ENCODE measurements at places on chromosomes 11 and 22.

DNA sequence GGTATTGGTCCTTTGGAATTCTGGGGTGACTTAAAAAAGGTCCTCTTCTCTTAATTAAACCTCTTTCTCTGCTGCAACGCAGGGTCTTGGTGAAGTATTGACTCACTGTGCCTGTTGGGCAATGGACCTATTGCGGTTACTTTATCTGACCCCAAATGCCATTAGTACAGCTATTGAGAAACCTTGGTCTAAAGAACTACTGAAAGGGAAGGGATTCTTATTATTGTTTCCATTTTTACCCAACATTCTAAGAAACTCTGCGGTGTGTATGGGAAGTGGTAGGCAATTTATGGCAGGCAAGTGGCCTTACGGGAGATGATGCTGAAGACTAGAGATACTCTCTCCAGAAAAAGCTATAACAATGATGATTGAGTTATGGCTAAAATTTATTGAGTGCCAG, 12.5 kb downstream of the SLC6A5 start:
- DNase-seq: no peak

GRCh38 chr11:66810576-66811185, 32.6 kb upstream of the RCE1 start:
- no peak for DNase-seq

GRCh38 chr22:40890881-40891280, 29.0 kb upstream of the DNAJB7 start:
- DNase-seq: no peak

- no peak for DNase-seq
Observed at GRCh38 chr11:42175203-42175602, 715.8 kb upstream of the LRRC4C start.

GRCh38 chr22:24101966-24102365, 79.3 kb upstream of the SUSD2 start:
- DNase-seq: no peak

- DNase-seq: no peak
Observed at GRCh38 chr11:43537833-43538615, 142.5 kb upstream of the HSD17B12 start.

DNA sequence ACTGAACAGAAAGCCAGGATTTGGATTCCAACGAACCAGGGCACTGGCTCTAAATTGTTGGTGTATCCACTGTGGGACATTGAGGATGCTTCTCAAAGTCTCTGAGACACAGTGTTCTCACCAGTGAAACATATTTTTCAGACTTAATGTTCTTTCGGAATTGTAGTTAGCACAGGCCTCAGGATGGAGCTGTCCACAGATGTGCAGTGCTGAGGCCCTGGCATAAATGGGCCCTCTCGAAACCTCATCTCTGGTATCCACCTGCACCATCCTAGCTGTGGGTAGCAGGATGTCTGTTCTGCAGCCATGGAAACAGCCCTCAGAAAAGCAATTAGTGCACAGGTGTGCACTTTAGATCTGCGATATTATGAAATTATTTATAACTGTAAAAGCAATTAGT, 656.8 kb downstream of the TBC1D22A start:
- DNase-seq: no peak

GRCh38 chr11:122809866-122810265, 28.4 kb upstream of the CRTAM start:
- no peak for DNase-seq

- no peak for DNase-seq
Observed at GRCh38 chr11:33310720-33311500, 53.7 kb downstream of the HIPK3 start.

DNA sequence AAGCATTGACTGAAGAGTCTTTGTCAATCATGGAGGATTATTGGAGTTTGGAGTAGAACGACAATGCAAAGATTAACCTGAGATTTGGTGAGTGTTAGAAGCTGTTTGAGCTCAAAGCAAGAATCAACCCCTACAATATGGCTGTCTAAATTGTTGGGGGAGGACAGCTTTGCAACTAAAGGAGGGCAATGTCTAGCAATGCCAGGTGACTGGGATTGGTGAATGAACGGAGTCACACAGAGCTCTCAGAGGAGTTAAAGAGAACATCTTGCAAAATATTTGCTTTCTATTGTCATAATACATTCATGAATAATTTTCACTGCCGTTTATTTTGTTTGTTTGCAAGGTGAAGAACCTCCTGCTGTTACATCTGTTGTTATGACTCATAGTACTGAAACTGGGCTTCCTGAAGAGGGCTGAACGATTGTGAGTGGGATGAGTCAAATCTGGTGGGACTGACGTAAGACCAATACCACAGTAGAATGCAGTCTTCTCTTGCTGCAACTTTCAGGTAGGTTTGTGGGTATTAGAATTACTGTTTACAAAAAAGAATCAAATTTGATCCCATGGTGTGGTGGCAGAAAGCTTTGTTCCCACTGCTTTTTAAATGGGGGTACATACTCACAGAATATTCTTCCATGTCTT, 281.9 kb downstream of the CADM1 start:
- DNase-seq: no peak

DNA sequence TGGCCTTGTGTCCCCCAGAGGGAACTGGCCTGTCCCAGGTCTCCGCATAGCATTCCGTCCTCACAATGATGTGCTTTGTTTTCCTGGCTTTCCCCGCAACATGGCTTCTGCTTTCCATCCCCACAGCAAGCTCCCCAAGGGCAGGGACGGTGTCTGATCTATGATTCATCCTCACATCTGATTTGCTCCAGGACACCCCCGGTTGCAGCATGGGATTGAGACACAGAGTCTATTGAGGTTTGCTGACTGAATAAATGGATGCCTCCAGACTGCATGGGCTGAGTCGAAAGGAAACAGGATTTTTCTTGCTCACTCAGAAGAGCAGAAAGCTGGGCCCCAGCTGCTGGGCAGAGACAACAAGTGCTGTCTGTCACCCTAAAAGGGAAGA, 40.2 kb downstream of the LMO1 start:
- no peak for DNase-seq

DNA sequence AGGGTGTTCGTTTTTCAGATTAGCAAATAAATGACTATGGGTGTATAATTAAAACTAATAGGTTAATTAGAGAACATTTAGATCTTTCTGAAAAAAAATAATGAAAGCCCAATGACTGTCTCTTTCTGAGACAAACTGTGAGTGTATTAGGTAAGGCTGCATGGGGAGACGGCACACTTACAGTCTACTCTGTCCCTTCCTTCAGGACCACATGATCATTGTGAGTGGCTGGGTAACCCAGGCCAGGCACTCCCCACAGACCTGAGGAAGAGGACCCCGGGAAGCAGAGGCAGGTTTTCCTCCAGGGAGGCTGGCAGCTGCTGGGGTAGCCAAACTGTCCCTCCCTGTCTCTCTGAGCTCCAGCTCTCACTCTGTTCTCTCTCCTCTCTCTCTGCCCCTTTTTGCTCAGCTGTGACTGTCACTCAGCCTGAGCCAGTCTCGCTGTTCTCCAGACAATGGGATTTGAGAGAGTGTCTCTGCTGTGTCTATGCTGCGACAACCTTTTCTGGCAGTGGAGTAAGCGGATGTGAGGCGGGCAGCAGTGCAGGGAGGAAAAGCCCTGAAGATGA, 83.1 kb upstream of the NCAM1 start:
- peak; percentile 62 for DNase-seq

DNA sequence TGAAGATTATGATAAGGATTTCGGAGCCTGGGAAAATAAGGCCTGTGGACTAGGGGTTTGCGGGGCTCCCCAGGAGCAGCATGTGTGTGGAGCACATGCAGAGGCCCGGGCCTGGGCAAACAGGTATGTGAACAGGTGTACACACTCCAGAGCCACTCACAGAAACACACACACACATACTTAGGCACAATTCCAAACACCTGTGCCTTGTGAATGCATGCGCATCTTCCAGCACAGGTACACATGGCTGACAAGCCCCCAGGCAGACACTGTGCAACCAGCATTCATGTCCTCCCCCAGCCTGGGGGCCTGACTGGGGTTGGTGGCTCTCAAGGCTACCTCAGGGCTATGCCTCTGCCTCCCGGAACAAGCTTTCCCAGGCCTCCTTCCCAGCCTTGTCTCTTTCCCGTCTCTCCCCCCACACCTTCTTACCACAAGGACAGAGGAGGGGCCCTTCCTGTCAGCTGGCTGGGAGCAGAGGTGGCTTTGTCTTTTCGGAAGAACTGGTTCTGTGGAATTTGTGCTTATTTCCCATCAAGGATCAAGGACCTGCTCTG, 2.6 kb upstream of the P2RY6 start:
- no peak for DNase-seq

DNA sequence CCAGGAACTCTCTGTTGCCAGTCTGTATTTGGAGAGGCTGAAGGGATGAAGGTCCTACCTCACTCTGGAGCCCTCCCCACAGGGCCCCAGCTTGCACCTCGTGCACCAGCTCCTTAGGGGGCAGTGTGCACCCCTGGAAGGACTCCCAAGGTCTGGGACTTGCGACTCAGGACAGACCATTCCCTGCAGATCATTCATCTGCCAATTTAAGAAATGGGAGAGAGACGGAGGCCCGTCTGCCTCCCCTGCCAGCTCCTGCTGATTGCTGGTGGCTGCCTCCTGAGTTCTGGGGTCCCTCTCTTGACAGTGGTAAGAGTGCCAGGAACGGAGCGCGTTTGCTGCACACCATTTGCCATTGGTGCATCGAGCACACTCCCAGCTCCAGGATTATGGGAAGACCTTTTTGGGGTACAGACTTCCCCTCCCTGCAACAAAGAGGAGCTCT, 27.4 kb upstream of the MALAT1 start:
- peak; percentile 71 for DNase-seq

GRCh38 chr11:64558869-64559268, 32.2 kb upstream of the SLC22A12 start:
- no peak for DNase-seq

DNA sequence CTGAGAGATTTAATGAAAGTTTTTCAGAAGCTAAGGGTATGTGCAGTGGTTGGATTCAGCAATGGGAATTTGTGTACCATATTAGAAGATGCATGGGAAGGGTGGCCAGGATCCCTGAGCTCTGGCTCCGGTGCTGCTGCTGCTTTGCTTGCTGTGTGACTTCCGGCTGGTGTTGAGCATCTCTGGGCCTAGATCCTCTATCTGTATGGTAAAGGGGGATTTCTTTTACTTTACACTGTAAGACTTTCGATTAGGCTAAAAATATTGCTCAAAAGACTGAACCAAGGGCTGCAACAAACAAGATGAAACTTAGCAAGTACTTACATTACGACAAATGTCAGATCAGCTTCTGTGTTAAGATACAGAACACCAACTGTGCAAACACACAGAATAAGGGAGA, 39.1 kb downstream of the XRRA1 start:
- DNase-seq: no peak

- no peak for DNase-seq
Observed at GRCh38 chr11:121431820-121432526, 20.1 kb upstream of the SORL1 start.

GRCh38 chr11:112588252-112588694, 327.6 kb upstream of the PLET1 start:
- peak; percentile 97 for DNase-seq

DNA sequence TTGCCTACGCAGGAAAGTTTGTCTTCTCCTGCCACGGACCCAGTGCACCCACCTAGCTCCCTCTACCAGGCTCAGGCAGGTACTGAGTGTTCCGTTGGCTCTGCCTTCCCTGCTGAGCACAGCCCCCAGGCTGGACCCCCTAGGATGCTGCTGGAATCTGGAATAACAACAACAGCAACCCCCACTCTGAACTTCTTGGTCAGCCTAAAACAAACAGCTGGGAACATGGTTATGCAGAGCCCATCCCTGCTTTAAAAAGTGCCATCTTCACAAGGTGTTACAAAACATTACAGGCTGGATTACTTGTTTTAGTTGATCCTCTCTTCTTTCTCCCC, 1.8 kb downstream of the OPCML start:
- DNase-seq: no peak

- DNase-seq: no peak
Observed at GRCh38 chr11:47425611-47426010, 628 bp downstream of the PSMC3 start.

DNA sequence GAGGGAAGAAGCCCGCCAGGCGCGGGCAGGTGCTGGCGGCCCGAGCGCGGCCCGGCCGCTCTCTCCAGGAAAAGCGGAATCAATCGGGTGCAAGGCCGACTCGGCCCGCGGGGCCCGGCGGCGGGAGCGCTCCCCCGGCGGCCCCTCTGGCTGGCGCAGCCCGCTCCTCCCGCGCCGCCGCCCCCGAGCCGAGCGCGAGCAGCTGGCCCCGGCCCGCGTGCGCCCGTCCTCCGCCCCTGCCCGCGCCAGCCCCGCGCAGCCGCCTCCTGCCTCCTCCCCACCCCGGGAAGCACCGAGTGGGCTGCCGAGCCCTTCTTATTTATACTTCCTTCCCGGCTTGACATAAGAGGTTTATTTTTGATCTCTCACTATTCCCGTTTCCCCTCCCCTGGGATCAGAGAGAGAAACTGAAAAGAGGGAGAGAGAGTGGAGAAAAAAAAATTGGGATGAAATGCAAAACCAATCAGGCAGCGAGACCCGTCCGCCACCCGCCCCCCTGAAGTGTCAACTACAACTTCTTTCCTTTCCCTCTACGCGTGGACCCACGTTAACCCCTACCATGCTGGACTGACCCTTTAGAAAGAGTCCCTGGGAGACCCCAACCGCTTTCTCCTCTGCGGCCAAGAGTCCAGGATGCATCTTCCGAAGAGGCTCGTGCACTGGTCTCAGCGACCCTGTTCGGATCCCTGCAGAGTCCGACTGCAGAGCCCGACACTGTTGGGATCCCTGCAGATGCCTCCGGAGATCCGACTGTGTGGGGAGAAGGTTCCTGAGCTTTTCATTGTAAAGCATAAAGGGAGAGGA, at the start of gene ADAMTS8:
TSS of gene ADAMTS8 (minus strand) at position 294 of the 804 bp plus-strand sequence. CDS start 323 bp downstream, outside the sequence.
- DNase-seq: peak; percentile 58

- no peak for DNase-seq
Observed at GRCh38 chr22:41920271-41920976, 5.5 kb upstream of the SHISA8 start.

DNA sequence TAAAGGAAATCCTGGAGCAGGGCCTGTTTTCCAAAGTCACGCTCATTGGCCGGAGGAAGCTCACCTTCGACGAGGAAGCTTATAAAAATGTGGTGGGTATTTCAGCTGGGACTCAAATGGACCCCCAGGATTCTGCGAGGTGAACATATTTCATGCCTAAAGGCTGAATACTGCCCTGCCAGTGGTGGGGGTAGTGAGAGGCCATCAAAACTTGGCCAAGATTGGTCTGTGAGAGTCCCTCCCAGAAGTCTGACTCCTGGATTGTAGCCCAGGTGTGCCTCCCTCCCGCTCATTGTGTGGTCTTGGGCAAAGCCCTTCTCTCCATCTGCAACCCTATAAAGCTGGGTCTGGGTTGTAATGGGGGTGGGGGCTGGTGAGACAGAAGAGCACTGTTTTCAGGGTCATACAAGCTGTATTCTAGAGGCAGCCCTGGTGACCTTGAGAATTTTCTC, 853 bp downstream of the HTATIP2 start:
- no peak for DNase-seq

- DNase-seq: no peak
Observed at GRCh38 chr22:23893121-23893944, 850 bp upstream of the MIF start.

DNA sequence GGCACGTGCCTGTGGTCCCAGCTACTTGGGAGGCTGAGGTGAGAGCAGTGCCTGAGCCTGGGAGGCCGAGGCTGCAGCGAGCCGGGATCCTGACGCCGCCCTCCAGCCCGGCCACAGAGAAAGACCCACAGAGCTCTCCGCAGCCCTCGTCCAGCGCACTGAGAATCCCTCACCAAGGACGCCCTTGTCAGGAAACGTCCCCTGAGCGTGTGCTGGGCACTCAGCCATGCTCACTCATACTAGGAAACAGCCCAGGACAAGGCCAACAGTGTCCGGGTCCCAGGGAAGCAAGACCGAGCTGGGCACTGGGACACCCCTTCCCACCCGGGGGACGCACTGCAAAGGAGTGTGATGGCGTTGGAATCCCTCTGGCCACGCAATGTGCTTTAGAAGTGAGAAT, 14.5 kb downstream of the DEAF1 start:
- DNase-seq: no peak
